ENCODE measurements at places on chromosomes 4 and X.

- no peak for DNase-seq
Observed at GRCh38 chr4:83947830-83948193, 411.9 kb downstream of the GPAT3 start.

GRCh38 chr4:113673450-113673849, 88.1 kb downstream of the CAMK2D start:
- peak; percentile 6 for DNase-seq

DNA sequence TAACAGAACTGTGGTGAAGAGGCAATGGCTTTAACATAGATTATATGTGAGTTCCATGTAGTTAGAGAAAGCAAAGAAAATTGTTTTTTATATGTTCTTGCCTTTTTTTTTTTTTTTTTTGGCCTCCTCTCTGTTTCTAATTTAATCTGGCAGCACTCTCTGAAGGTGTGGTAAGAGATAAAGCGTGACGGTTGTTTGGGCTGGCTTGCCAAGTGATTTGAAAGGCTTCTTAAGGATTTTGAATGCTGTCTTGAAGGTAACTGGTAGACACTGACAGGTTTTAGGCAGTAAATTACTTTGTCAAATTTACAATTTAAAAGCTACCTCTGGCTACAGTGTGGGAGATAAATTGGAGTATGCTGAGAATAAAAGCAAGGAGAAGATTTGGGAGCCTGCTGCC, 269.3 kb upstream of the HS3ST1 start:
- no peak for DNase-seq

DNA sequence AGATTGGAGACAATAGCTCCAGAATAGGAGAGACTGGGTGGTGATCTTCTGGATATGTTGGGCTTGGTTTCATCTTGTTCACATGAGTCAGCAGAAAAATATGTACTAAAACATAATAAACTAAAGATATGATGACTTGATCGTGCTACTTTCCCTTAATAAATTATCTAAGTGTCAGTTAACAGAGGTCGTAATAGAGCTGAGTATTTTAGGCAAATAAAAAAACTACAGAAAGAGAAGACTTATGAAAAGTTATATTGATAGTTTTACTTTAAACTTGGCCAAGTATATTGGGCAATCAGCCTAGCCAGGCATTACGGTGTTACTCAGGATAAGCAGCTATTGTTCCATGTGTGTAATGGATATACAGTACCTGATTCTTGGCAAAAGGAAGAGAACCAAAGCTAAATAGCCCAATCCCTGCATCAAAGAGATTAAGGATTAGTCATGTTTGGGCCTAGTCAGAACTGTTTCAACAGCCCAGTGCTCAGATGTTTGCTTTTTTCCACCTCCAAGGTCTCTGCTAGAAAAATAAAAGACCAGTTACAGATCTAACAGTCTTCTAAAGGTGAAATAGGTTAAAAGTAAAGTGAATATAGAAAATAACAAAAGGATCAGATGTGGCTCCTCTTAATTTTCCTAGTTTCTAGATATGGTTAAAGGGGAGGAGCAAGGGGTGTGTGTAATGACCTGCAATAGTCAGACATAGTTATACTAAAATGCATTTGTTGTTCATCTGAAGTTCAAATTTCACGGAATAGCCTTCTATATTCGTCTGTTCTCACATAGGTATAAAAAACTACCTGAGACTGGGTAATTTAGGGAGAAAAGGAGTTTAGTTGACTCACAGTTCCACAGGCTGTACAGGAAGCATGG, 262.6 kb downstream of the ADGRL3 start:
- DNase-seq, result no peak

- no peak for DNase-seq
Observed at GRCh38 chr4:128670513-128670912, 139.0 kb upstream of the JADE1 start.

- no peak for DNase-seq
Observed at GRCh38 chr4:90069151-90069550, 58.0 kb upstream of the CCSER1 start.

- no peak for DNase-seq
Observed at GRCh38 chrX:107738272-107738671, 37.3 kb downstream of the TSC22D3 start.

- DNase-seq, result no peak
Observed at GRCh38 chr4:94536649-94537469, 85.1 kb downstream of the PDLIM5 start.

DNA sequence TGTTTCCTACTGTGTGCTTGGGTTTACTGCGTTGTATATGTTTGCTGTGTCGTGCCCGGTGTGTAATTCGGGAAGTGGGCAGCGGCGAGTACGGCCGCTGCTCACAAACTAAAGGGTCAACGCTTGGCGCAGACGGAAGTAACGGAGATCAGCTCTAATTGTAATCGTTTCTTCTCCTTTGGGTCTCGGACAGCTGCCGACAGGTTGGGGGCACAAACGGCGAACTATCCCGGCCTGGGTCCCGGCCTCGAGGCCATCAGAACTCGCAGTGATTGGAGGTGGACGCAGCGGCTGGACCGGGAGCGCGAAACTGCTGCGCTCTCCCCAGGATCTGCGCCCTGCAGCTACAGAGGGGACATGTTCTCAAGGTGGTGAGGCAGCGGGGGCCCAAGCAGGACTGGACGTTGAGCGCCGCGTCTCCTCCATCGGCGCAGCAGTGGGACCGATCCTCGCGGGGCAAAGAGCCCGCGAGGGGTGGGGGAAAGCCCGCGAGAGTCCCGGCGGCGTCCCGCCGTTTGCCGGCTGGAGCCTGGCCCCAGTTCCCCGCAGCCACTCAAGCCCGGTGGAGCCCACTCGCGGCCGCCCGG, 516 bp upstream of the ZIC3 start:
- no peak for DNase-seq

DNA sequence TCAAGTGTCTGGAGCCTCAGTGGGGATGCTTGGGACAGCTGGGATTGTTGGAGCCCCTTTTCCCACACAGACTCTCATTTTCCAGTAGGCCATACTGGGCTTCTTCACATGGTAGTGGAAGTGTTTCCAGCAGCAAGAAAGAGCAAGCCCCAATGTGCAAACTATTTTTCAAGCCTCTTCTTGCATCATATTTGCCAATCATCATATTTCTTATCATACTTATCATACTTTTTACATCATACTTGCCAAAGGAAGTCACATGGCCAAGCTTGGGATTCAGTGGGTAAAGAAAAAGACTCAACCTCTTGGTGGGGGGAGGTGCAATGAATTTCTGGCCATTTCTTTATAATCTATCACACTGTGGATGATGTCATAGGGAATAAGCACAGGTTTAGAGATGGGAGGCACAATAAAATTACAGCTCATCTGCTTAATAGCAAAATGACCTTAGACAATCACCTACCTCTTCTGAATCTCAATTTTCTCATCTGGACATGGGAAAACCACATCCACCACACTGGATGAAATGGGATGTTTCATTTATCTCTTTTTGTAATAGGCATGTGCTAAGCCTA, 174.2 kb downstream of the MID1IP1 start:
- DNase-seq, result no peak

GRCh38 chr4:48234575-48234974, 35.1 kb downstream of the TEC start:
- DNase-seq, result no peak

DNA sequence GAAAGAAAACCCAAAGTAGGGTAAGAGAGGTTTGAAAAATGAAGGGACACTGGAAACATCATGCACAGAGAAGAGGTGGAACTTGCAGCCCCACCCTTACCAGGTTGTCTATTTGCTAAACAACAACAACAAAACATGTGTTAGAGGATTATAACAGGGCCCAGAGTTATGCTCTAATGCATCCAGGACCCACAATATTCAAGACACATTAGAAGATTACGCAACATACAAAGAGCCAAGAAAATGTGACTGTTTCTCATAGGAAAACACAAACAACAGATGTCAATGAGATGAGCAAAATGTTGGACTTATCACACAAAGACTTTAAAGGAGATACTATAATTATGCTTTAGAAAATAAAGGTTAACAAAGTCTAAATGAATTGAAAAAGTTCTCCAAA, 128.5 kb downstream of the LRBA start:
- no peak for DNase-seq

GRCh38 chr4:107736924-107737448, 17.0 kb upstream of the PAPSS1 start:
- DNase-seq, result peak; percentile 35

GRCh38 chr4:337932-338758, 531 bp downstream of the ZNF141 start:
- no peak for DNase-seq

- DNase-seq, result peak; percentile 90
Observed at GRCh38 chr4:172489861-172490260, 676.7 kb downstream of the GALNTL6 start.

DNA sequence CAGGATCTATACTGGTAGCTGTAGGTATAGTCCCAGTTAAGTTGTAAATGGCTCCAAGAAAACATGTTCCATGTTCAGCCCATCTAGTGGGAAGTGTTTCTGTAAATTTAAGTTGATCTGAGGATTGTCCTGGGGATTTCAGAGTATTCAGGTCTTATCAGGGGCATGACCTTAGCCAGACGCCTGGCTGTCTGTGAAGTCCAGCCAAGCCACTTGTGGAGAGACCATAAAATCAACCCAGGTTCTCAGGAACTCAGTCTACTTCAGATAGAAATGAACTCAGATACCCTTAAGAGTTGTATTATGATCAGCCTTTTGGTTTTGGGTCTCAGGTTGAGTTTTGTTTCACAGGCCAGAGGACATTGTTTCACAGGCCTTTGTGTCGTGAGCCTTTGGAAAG, 95.9 kb downstream of the EGF start:
- no peak for DNase-seq

DNA sequence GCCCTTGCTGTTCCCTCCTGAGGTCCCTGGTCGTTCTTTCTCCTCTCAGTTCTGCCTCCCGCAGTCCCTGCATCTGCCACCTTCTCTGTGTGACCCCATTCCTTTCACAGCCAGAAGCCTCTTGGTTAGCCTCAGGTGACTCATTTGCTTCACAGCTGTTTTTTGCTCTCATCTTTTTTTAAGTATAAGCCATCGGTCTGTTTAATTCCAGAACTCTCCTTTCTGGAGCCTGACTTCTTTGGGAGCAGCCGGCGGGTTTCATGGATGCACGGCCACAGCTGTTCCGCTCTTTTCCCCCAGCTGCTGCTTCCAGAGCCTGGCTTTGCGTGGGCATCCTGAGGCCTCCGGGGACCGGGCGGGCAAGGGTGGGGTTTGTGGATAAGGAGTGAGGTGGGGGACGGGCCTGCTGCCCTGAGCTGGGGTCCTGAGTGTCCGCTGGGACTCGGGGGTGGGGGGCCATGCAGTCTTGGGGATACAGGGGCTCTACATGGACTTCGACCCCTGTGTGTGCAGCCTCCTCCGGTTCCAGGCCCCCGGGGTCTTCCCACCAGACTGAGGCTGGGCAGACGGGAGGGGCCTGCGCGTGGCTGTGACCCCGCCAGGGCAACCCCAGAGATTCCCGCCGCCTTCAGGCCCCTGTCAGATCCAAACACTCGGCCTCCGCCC, 46.7 kb downstream of the PCGF3 start:
- DNase-seq, result no peak

DNA sequence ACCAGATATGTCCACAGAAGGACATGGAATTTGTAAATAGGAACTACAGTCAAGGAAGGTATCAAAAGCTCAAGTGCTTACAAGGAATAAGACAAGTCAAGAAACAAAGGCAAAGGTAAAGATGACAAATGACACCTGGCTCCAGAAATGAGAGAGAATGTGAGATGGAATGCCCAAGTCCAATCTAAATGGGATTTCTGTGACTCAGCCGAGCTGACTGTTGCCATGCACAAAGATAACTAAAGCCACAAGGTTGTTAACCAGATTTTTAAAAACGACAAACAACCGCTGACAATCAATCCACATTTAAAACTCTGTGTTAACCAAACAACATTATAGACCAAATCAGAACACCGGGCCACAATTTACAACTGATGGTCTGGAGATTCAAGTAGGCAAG, 1.1 kb downstream of the NFXL1 start:
- peak; percentile 57 for DNase-seq

DNA sequence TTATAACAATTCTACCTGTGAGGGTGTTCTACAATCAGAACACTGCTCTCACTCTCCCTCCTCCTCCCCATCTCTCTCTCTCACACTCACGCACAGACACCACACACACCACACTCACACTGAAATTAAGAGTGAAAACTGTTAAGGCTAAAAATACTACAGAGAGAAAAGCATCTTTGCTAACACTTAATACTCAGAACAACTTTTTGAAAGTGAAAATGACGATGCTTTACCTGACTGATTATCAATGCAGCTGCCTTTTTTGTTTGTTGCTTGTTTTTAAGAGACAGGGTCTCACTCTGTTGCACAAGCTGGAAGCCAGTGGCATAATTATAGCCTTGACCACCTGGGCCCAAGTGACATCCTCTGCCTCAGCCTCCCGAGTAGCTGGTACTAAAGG, 222.4 kb downstream of the APBB2 start:
- DNase-seq, result no peak
